Suppressor macrophage treated with lipopolysaccharide for 1 hour (primary cell): ENCODE measurements at places on chromosomes 6 and 20.

DNA sequence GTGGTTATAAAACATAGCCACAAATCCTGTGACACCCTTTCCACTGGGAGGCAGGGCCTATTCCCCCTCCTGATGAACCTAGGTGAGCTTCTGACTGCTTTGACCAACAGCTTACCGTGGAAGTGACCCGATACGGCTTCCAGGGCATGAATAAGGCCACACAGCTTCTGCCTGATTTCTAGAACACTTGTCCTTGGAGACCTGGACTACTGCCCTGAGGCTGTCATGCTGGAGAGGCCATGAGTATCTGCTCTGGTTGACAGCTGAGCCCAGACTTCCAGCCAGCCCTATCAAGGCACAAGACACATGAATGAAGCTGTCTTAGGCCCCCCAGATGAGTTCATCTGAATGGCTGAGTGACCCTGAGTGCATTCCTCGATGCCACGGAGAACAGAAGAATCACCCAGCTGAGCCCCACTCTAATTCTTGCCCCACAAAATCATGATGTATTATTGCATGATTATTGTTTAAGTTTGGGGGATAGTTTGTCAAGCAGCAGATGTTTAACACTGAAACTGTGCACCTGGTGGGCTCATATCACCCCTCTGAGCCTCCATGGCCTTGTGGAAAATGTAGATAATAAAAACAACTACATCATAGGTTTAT, 16.6 kb downstream of the TP53RK start:
- no peak for DNase-seq

GRCh38 chr6:56151609-56152224, 95.7 kb downstream of the COL21A1 start:
- DNase-seq: no peak

DNA sequence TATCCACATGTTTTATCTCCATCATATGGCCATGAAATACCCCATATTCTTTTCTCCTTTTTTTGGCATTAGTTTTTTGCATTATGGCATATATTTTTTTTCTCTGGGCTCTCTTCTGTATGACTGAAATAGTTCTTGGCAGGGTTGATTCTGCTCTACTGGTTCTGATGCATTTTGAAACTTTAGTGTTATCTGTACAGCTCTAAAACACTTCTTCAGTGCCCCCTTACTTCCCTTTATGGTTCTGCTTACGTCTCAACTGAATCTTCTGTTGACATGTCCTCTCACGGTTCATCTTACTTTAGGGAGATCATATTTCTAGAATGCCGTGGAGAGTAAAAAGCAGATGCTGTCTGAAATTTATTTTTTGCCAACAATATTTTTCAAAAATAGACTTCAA, 23.2 kb upstream of the TXNDC5 start:
- no peak for DNase-seq

- DNase-seq: no peak
Measured at GRCh38 chr6:68229566-68229965, 405.5 kb upstream of the ADGRB3 start.

DNA sequence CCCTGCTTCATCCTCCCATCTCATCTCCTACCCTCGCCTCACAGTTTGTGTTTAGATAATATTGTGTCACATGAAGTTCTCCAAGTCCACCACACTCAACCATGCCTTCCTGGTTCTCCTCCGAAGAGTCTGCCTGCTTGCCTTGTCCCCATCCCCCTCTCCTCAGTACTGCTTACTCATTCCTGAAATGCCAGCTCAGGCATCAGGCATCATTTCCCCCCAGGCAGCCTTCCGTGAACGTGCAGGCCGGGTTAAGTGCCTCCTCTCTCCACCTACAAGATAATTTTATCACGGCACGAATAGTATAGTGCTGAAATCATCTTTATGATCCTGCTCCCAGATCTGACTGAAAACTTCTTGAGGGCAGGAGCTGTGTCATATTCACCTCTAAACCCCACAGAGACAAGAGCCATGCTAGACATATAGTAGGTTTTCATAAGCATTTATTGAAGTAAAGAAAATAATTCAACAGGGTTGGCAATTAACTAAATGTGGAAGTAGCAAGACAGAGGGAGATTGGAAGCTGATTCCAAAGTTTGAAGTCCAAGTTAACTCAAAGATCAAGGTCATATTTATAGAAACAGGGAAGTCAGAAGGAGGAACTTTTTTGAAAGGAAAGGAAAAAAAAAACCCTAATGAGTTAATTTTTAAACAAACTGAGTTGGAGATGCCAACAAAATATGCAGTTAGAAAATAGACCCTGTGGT, 48.7 kb upstream of the BMP2 start:
- DNase-seq: peak; percentile 61

GRCh38 chr6:135451617-135452190, 45.8 kb downstream of the AHI1 start:
- peak; percentile 67 for DNase-seq
